ENCODE measurements at places on chromosomes 13 and 19.

GRCh38 chr19:48963371-48964204, 1.5 kb upstream of the FTL start:
- no peak for DNase-seq

DNA sequence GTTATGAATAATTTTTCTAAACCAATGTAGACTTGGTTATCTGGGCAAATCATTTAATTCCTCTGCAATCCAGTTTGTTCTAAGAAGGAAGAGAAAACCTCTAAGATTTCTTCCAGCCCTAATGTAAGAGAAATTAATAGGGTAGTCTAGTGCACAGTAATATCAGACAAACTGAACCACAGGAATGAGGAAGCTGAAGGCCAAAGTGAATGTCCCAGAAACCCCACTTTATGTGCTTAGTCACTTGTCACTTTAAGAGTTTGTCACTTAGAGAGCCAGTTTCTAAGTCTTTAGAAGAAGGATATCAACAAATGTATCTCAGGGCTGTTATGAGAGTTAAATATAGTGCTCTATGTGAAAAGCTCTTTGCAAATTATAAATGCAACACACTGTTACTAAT, 750.6 kb downstream of the DIAPH3 start:
- DNase-seq = no peak

GRCh38 chr13:46648166-46648607, 95.2 kb downstream of the LRCH1 start:
- DNase-seq = peak; percentile 83

GRCh38 chr19:8700956-8701355, 2.4 kb upstream of the ACTL9 start:
- DNase-seq = no peak

DNA sequence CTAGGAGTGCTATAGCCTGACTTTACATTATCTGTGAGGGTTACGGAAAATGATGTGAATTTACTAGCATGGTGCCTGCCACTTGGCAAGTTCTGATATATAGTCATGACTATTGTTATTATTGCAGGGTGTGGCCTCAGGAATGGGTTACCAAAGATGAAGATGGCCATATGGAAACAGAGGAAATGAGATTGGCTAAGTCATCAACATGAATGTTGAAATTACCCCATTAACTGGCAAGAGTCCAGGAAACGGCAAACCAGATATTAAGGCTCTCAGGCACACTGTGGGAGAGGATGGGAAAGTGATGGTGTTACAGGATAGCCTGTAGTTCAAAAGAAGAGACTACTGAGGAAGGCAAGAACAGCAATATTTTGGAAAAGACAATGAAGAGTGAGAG, 183.3 kb downstream of the KCNRG start:
- no peak for DNase-seq

DNA sequence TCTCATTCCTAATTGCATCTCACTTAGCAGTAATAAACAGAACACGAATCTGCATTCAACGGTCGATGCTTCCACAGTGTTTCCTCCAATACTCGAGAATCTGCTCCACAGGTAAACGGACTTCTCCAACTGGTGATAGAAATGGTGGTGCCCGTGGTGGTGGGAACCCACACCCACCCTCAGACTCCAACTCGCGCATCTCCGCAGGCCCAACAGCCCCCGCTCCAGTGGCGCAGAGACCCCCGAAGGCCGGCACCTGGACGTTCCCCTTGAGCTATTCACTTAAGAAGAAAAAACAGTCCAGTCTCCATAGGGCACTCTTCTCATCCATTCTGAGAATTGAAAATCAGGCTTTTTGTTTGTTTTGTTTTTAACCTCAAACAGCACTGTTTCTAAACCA, 13.8 kb upstream of the RASA3 start:
- DNase-seq = no peak

DNA sequence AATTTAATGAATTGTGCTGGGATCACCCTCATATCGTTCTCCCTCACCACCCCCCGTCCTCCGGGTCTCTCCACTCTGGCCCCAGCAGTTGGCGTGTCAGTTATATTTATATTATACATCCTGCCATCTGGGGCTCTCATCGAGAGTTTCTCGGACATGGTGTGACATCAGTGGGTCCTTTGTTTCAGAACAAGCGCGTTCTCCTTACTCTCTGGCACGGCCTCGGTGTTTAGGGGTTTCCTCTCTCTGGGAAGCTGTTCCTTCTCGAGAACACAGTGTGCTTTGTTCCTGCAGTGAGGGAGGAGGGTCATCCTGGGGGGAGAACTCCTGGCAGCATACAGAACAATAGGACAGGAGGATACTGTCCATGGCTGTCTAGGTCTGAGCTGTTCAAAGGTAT, 9.8 kb upstream of the MCF2L start:
- DNase-seq = peak; percentile 82

- DNase-seq = no peak
These were observed 1.4 kb downstream of the FZR1 start for GRCh38 chr19:3507371-3508120.

GRCh38 chr19:41297628-41298347, 12.2 kb upstream of the CCDC97 start:
- no peak for DNase-seq

DNA sequence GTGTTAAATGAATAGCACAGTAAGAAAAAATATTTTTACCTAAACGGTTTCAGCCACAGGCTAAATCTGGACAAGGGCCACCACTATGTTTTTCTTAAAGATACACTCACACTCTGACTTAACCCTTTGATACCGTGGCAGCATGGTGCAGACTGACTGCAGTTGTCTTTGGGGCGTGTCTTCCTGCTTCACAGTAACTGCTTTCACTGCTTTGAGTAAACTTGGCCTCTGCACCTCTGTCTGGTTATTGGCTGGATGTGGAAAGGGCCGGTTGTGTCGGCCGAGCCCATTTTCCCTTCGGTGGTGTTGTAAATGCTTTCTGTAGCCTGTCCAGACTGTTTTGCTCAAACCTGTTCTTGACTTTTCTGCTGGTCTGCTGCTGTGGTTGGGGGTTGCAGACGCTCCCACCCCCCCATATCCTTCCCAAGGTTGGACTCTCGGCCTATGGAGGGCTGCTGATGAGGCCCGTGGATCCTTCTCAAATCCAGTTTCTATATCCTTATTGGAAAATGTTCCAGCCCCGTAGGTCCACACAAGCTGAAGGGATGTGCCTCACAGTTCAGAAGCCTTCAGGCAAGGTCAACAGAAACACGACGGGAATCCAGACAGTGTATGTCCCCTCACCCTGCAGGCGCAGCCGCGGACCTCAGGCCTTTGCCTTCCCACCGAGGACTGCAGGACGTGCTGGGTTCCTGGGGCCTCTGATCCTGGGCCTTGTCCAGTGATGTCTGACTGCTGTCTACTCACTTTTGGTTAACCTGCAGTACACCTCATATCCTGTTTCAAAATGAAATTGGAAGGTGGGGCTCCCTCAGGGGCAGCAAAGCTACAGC, 90.2 kb upstream of the RNF113B start:
- DNase-seq = no peak

DNA sequence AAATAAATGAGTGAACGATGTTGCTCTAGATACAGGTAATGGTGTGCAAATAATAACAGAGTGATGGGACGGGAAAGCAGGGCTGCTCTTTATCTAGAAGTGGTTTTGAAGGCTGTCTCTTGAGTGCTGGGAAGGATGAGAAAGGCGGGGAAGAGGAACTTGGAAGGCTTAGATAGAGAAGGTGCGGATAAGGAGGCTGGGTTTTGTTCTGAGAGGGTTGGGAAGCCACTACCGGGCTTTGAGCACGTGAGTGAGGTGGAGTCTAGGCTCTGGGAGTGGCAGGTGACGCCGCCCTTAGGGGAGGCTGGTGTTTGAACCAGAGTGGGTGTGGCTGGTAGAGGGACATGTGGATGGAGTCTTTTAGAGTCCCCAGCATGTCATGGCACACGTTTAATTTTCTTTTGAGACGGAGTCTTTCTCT, 811 bp downstream of the ARMC6 start:
- peak; percentile 32 for DNase-seq

DNA sequence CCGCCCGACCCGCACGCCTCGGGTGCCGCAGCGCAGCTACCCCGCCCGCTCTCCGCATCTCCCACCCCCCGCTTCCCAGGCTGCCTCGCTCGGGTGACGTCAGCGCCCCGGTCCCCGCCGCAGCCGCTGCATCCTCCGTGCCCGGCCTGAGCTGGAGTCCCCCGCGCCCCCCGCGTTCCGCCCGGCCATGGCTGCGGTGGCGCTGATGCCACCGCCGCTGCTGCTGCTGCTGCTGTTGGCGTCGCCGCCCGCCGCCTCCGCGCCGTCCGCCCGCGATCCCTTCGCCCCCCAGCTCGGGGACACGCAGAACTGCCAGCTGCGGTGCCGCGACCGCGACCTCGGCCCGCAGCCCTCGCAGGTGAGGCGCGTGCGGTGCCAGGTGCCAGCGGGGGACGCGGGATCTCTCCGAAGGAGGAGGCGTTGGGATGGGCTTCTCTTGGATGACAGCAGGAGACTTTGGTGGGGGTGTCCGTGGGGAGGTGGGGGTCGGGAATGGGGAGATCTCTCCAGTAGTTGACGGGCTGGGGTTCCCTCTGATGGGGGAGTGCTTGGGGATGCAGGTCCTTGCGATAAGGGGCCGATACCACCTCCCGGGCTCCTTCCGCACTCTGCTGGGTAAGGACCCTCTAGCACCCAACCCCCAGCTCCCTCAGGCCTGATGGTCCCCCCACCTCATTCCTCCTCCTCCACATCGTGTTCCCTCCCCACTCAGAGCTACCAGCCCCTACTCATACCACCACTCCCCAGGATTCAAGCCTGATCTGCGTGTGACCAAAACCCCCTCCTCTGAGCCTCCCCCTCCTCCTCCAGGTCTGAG, at the start of gene TMEM59L:
TMEM59L (plus strand) TSS at position 99 of the 817 bp plus-strand sequence; CDS start at position 188, 89 bp downstream.
- no peak for DNase-seq

DNA sequence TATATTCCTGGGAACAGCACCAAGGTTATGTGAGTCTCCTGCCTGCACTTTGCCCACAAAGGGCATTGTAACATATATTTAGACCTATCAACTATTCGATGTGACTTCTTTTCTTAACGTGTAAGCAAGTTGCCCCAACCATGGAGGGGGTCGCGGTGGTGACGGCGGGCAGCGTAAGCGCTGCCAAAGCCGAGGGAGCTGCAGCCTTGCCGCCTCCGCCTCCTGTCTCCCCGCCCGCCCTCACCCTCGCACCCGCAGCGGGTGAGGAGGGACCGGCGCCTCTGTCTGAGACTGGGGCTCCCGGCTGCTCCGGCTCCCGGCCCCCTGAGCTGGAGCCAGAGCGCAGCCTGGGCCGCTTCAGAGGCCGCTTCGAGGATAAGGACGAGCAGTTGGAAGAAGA, 59.0 kb downstream of the ZNF676 start:
- DNase-seq = no peak

DNA sequence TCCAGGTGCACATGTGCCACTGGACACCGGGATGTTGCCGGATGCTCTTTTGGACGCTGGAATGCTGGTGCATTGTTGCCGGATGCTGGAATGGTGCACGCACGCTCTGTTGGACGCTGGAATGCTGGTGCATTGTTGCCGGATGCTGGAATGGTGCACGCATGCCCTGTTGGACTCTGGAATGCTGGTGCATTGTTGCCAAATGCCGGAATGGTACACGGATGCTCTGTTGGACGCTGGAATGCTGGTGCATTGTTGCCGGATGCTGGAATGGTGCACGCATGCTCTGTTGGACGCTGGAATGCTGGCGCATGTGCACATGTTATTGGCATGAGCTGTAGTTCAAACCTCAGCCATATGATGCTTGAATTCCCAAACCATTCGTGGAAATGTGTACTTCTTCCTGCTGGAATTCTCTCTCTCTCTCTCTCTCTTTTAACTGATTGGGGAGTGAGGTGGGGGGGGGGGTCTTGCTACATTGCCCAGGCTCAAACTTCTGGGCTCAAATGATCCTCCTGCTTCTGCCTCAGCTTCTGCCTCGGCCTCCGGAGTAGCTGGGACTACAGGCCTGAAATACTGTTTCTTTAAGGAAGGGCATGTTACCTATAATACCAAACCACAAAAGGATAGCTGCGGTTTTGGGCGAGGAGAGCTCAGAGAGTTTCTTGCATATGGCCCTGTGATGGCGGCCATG, 1.2 kb upstream of the MCF2L start:
- no peak for DNase-seq

GRCh38 chr13:94056362-94056990, 423.0 kb downstream of the DCT start:
- DNase-seq = no peak

DNA sequence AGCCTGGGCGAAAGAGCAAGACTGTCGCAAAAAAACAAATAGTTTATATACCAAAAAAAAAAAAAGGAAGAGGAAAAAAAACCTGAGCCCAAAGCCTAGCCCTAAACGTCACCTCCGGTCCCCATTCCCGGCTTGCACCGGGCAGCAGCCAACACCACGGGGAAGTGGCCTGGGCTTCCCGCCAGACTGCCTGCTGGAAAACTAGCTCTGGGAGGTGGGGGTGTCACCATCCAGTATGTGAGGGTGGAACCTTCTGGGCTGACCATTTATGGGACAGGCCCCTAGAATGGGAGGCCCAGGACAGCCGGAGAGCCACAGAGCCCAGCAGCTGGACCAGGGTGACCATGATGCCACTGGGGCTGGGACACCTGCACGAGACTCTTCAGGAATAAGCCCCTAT, 37.3 kb downstream of the IL12RB1 start:
- no peak for DNase-seq

DNA sequence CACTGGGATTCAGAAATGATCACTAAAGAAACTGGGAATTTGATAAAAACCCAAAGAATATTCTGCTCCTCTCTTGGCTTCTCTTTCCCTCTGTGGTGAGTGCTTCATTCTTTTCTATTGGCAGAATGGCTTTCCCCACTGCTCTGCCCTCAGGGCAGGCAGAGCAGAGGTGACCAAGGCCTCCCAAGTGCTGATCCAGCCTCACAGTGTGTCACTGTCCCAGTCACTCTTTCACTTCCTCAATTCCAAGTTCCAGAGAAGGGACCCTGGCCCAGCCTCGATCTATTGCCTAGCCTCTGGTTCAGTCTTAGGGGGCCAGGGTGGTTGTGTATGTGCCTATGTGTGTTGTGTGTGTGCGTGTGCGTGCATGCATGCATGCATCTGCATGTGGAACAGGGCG, 180.6 kb upstream of the TMTC4 start:
- DNase-seq = no peak

DNA sequence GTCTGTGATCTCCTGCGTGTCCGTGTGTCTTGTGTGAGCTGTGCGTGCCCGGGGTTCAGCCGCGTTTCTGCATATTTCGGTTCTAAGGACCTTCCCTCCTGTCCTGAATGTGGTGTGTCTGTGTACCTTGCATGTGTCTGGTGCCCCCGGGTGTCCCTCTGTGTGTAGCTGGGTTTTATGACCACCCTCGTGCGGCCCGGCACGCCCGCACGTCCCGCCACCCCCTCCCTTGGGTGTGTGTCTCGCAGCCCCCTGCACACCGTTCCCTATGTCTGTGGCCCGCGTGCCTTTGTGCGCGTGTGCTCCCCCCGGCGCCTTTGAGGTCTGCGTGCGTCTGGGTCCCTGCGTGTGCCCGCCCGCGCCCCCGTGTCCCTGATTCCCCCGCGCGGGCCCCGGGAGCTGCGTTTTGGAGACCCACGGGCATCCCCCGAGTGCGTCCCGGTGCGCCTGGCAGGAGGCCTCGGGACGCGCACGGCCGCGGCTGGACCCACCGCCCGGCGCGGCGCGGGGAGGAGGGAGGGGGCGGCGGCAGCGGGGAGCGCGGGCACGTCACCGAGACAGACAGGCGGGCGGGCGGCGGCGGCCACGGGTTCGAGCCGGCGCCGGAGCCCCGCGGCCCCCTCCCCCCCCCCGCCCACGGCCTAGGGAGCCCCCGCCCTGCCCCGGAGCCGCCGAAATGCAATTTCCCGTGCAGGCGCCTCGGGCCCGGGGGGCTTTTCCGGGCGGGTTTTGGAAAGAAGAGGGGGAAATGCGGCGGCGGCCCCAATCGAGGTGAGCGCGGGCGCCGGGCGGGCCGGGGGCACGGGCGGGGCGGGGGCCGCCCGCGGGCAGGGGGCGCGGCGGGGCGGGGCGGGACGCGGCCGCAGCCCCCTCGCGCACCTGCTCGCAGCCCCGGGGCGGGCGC, 12.0 kb upstream of the NANOS3 start:
- DNase-seq = no peak

- no peak for DNase-seq
These were observed 17.9 kb upstream of the ELAVL1 start for GRCh38 chr19:8023371-8023770.
